ENCODE measurements at places on chromosomes 2 and 18. TPM values are rescaled to one million over a fixed set of nuclear protein-coding genes. Genes with fewer than 3 reads are reported as not detected.

The FZD7 gene
- 13.5 TPM for total RNA-seq

The CHST9 gene
- 0.05 TPM for total RNA-seq

The UGT1A8 gene
- total RNA-seq, result not detected

The BCL11A gene
- total RNA-seq, result 0.79 TPM

The NOP58 gene
- 125 TPM for total RNA-seq

The SERPINB13 gene
- total RNA-seq, result not detected

The TMEM37 gene
- total RNA-seq, result not detected

The NPHP1 gene
- total RNA-seq, result 5.7 TPM

The PSMD14 gene
- 87.3 TPM for total RNA-seq

The ALPG gene
- total RNA-seq, result not detected

The MOGAT1 gene
- not detected for total RNA-seq

Data from A375 (cell line).